Thyroid gland (tissue), 4 donors: ENCODE measurements at places on chromosomes 3 and 15. TPM values are rescaled to one million over a fixed set of nuclear protein-coding genes. Genes with fewer than 3 reads are reported as not detected.

PIGB gene
- 12.9 TPM for total RNA-seq

ISLR2 gene
- total RNA-seq: not detected

GOLGA8M gene
- total RNA-seq: 53.2 TPM

TRPC1 gene
- total RNA-seq: 20.4 TPM

SLITRK3 gene
- total RNA-seq: not detected

- H3K36me3 ChIP-seq: peaks cover 22% of the 10 kb centered on the region
- no peaks in the 10 kb centered on the region for H3K27me3 ChIP-seq
- H3K4me1 ChIP-seq: no peaks in the 10 kb centered on the region
- no peak overlapping the region for H3K27ac ChIP-seq
- DNase-seq: no peak
These were observed 39.3 kb downstream of the SRP14 start for GRCh38 chr15:39999538-40000200.

DNA sequence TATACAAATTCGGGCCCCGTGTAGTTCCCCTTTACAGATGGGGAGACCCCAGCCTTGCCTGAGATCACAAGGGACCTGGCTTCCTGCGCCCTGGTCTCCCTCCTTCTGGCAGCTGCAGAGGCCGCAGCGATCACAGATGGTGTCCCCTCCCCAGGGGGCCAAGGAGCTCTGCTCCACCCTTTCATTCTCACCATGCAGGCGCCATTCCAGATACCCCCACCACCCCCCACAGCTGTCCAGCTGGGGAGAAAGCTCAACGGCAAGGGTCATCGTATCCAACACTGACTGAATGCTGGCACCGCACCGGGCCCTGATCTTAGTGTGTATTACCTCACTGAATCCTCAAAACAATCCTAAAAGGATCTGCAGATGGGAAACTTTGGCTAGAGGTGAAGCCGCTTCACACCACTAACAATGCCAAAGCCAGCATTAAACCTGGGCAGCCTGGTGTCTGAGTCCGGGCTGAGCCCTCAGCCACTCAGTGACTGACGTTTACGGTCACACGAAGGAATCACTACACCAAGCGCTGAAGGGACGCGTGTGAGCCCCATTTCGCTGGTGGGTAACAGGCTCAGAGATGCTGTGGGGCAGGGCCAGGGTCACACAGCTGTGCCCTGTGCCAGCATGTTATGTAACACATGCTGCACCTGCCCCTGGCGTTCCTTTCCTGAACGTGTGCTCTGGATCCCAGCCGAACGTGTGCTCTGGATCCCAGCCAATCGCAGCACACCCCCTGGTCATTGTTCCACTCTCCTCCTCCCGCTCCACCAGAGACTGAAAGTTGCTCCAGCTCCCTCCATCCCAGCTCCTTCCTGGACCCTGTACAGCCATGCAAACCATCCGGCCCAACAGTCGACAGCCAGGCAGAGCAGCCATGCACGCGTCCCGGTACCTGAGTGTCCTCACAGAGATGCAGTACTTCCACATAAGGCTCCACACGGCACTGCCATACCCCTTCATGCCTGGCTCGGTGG lies 51.8 kb downstream of the IQSEC1 start:
- H3K4me1 ChIP-seq: peaks cover 54% of the 10 kb centered on the region
- no peak overlapping the region for H3K4me3 ChIP-seq
- H3K27ac ChIP-seq: no peak overlapping the region
- no peaks in the 10 kb centered on the region for H3K36me3 ChIP-seq

GRCh38 chr3:41893977-41894376 lies 67.9 kb downstream of the ULK4 start:
- H3K27me3 ChIP-seq: no peaks in the 10 kb centered on the region
- no peaks in the 10 kb centered on the region for H3K36me3 ChIP-seq
- H3K4me3 ChIP-seq: no peak overlapping the region

- no peak overlapping the region for H3K27ac ChIP-seq
- no peak overlapping the region for H3K4me3 ChIP-seq
These were observed 44.3 kb upstream of the DYNC1LI1 start for GRCh38 chr3:32614956-32615355.

DNA sequence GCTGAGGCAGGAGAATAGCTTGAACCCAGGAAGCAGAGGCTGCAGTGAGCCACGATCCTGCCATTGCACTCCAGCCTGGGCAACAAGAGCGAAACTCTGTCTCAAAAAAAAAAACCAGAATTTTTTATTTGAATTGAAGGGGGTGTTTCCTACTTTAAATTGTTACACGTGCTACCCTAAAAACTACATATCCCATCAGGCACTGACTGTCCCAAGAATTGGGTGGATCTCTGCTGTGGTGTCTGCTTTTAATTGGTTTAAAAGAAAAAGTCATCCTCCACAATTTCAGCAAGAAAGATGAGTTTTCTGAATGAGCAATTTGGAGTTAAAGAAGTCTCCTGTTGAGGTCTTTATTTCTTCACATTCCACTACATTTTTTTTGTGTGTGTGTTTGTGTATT lies 2.1 kb downstream of the PDIA3 start:
- DNase-seq: no peak
- H3K4me1 ChIP-seq: peaks cover 56% of the 10 kb centered on the region
- no peak overlapping the region for H3K27ac ChIP-seq
- H3K27me3 ChIP-seq: no peaks in the 10 kb centered on the region

- H3K4me1 ChIP-seq: no peaks in the 10 kb centered on the region
- no peak for DNase-seq
- H3K27me3 ChIP-seq: no peaks in the 10 kb centered on the region
- no peak overlapping the region for H3K27ac ChIP-seq
These were observed 472.2 kb downstream of the MCTP2 start for GRCh38 chr15:94703596-94703995.

- H3K27me3 ChIP-seq: no peaks in the 10 kb centered on the region
- no peak overlapping the region for H3K27ac ChIP-seq
- H3K4me3 ChIP-seq: no peak overlapping the region
- DNase-seq: no peak
These were observed 56.6 kb upstream of the PLXND1 start for GRCh38 chr3:129663045-129663446.

GRCh38 chr3:153320585-153321128 lies 158.6 kb downstream of the RAP2B start:
- no peak overlapping the region for H3K4me3 ChIP-seq
- H3K4me1 ChIP-seq: no peaks in the 10 kb centered on the region
- H3K36me3 ChIP-seq: no peaks in the 10 kb centered on the region

DNA sequence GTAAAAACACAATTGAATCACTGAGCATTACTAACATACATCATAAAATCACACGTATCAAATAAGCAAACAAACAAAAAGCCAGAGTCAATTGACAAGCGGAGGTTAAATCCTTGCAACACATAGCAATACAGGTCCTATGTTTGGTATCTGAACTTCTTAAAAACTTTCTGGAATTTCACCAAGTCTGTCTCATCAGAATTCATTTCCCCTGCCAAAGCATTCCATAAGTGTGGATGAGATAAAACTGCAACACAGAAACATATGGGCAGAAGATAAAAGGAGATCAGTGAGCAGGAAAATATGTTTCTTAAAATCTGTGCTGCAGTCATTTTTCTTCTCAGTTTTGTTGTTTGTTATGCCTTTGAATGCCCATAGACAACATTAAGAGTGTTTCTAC lies 1155.5 kb downstream of the TBL1XR1 start:
- H3K27ac ChIP-seq: no peak overlapping the region
- H3K27me3 ChIP-seq: no peaks in the 10 kb centered on the region
- H3K36me3 ChIP-seq: no peaks in the 10 kb centered on the region
- no peaks in the 10 kb centered on the region for H3K4me1 ChIP-seq
- no peak for DNase-seq

DNA sequence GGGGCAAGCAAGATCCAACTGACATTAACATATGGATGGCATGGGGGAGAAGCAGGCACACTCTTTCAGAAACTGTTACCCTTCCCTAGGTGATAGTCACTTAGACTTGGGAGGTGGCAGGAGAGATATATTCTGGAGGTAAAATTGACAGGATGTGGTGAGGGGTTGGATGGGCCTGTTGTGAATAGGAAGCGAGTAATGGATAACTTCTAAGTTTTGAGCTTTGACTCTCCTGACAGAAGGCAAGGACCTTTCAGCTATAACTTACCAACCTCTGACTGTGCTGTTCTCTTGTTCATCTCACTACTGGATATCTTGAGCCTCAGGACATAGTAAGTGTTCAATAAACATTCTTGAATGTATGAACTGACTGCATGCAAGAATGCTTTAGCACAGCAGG lies 1.9 kb upstream of the PDIA5 start:
- H3K27me3 ChIP-seq: no peaks in the 10 kb centered on the region
- H3K36me3 ChIP-seq: no peaks in the 10 kb centered on the region
- no peak overlapping the region for H3K27ac ChIP-seq
- H3K4me3 ChIP-seq: no peak overlapping the region
- DNase-seq: no peak

DNA sequence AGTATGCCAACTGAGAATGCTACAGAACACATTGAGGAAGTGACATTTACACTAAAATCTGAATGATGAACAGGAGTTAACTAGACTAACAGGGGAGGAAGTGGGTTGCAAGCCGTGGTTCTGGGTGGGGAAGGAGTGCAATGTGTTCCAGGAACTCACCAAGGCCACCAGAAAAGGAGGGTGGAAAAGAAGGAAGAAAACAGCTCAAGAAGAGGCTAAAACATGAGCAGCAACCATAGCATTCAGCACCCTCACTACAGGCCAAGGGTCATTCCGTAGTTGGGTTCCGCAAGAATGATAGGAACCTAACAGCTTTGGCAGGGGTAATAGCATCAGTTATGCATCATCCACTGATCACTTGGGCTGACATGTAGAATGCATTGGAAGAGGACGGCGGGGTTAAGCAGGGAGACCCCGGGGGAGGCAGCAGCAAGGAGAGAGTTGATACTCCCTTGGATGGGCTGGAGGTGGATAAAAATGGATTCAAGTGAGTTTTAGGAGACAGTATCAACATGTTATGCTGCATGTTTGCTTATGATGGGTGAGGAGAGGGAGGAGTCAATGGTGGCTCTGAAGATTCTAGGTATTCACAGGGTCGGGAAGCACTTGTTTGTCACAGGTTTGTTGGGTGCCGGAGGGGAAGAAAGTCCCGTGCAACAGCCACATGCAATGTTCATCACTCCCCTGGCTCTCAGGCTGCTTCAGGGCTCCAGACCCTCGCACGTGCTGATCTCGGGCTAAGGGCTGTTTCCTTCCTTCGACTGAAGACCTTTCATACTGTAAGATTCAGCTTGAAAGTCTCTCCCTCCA lies 53.2 kb downstream of the LIPC start:
- no peak overlapping the region for H3K4me3 ChIP-seq
- no peaks in the 10 kb centered on the region for H3K27me3 ChIP-seq
- no peaks in the 10 kb centered on the region for H3K36me3 ChIP-seq
- DNase-seq: no peak
- peaks cover 16% of the 10 kb centered on the region for H3K4me1 ChIP-seq
- no peak overlapping the region for H3K27ac ChIP-seq

- no peak overlapping the region for H3K4me3 ChIP-seq
- DNase-seq: no peak
- H3K27ac ChIP-seq: no peak overlapping the region
These were observed 74.5 kb downstream of the TBC1D2B start for GRCh38 chr15:78002996-78003395.

DNA sequence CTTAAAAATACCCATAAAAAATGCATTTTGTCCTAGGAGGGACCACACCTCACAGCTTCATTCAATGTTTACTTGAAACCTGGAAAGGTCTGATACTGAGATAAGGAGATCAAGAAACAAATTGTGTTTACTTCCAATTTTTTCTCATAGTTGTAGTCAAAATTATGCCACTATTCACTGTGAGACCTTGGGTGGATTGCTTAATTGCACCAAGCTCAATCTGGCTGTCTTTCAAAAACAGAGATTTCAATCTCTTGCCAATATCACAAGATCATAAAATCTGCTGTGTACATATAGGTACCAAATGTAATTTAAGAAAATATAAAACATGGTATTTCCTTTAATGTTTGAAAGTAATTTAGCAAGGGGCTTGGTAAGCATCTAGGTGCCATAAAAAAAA lies 186.4 kb upstream of the THBS1 start:
- no peak for DNase-seq
- H3K36me3 ChIP-seq: no peaks in the 10 kb centered on the region
- no peaks in the 10 kb centered on the region for H3K27me3 ChIP-seq
- no peak overlapping the region for H3K4me3 ChIP-seq

- no peaks in the 10 kb centered on the region for H3K27me3 ChIP-seq
- DNase-seq: no peak
- no peak overlapping the region for H3K27ac ChIP-seq
- no peak overlapping the region for H3K4me3 ChIP-seq
- no peaks in the 10 kb centered on the region for H3K4me1 ChIP-seq
- no peaks in the 10 kb centered on the region for H3K36me3 ChIP-seq
These were observed 4.5 kb upstream of the CACNA1D start for GRCh38 chr3:53489787-53490458.

DNA sequence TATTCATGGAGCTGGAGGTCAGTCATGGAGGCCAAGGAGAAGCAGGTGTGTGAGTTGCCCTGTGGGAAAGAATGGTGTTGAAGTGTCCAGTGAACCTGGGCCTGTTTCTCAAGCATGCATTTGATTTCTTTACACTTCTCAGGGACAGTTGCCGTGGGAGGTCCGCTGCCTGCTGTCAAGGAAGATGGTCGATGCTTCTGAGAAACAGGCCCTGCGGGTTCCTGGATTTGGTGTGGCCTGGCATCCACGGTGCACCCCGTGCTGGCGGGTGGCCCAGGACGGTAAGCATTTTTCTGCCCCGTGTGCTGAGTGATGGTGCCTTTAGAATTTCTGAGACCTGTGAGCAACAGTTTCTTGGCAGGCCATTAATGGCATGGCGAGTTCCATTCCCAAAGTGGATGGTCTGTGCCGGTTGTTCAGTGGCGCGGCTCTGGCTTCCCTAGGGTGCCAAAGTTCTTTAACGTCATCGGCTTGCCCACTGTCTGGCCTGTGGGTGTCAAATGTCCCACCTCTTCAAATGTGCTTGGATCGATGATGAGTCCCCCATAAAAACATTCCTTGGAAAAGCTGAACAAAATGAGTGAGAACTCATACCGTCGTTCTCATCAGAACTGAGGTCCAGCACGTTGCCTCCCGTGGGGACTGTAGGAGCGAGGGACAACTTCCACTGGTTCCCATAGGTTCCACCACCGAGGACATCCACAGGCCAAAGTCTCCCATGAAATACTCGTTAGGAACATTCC lies 107.2 kb downstream of the SNRPN start:
- no peak overlapping the region for H3K27ac ChIP-seq
- no peak overlapping the region for H3K4me3 ChIP-seq
- no peaks in the 10 kb centered on the region for H3K4me1 ChIP-seq
- H3K27me3 ChIP-seq: no peaks in the 10 kb centered on the region

- H3K27ac ChIP-seq: no peak overlapping the region
- no peak overlapping the region for H3K4me3 ChIP-seq
- no peaks in the 10 kb centered on the region for H3K27me3 ChIP-seq
These were observed 6.6 kb downstream of the ISG20 start for GRCh38 chr15:88645171-88646087.

DNA sequence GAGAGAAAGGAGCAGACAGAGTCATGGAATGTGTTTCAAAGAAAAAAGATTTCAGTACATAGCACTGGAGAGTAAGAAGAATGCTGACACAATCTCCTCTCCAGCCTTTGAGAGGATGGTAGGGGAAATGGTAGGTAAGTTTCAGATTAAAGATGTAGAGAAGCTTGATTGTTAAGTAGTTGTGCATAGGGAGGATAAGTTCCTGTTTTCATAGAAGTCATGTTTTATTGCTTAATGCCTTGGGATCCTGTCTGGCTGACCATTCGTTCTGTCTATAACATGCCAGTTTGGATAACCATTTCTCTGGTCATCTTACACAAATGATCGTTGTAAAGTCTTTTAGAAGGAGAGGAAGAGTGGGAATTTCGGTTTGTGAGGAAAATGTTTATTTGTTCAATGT lies 95.7 kb upstream of the IGSF10 start:
- H3K27ac ChIP-seq: no peak overlapping the region
- no peak overlapping the region for H3K4me3 ChIP-seq
- no peak for DNase-seq
- no peaks in the 10 kb centered on the region for H3K36me3 ChIP-seq

GRCh38 chr3:14510838-14511622 lies 29.1 kb downstream of the GRIP2 start:
- no peak overlapping the region for H3K27ac ChIP-seq
- H3K4me3 ChIP-seq: no peak overlapping the region
- H3K4me1 ChIP-seq: no peaks in the 10 kb centered on the region
- DNase-seq: no peak
- H3K27me3 ChIP-seq: no peaks in the 10 kb centered on the region
